ENCODE measurements at places on chromosomes 7 and 10.

DNA sequence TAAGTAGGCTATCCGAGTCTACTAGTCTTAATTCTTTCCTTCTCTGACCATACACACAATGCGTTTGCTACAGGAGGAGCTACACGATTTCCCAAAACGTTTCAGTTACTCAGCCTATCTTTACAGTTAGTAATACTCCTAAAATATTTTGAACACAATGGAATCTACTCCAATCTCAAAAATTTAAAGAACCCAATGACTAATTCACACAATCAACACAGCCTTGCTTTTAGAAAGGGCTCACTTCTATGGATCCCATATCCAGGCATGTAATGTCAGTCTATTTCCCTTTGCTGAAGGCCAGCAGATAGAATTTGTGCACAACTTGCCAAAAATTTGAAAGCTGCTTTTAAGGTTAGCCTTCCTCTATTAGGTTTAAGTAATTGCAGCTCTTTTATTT, 107.2 kb downstream of the VPS41 start:
- DNase-seq: no peak

DNA sequence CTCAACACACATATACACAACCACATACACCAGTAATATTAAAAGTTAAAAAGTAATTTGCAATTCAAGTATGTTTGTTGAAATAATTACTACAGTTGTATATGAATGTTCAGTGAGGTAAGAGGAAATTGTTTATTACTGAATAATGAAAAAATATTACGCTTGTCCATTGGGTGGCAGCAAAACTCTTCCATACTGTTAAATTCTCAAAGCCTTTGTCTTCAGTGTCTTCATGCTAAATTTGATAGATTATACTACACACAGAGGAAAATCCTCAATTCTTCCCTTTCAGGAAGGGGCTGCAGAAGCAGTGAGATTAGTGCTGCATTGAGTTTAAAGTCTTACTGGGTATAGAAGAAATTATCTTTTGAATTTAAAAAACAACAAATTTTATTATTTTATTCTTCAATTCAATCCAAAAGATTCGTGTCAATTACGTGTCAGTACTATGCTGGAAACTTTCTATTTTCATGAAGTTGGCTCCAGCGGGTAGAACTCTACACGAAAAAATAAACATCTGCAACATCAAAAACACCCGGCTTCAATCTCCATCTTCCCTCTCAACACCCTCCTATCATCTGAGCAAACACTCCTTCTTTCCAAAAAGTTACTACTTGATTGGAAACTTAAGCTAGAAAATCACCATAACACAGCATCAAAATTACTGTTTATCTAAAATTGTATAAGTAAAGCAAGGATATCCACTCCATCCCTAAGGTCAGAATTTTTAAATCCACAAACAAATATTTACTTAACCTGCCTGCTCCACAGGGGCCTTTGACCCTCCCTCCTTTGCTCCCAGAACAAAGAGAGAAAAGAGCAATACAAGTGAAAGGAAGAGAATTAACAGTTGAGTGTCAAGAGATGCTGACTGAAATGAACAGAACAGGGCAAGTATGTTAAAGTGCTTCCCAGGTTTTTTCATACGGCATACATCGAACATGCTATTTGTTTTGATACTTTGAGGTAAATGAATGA, 37.0 kb upstream of the TES start:
- DNase-seq: peak; percentile 18

- no peak for DNase-seq
These were observed 42.0 kb upstream of the BRAF start for GRCh38 chr7:140966561-140967233.

- no peak for DNase-seq
These were observed 141.5 kb upstream of the DKK1 start for GRCh38 chr10:52172581-52172980.

GRCh38 chr7:16061630-16062029, 359.7 kb downstream of the CRPPA start:
- DNase-seq: no peak

DNA sequence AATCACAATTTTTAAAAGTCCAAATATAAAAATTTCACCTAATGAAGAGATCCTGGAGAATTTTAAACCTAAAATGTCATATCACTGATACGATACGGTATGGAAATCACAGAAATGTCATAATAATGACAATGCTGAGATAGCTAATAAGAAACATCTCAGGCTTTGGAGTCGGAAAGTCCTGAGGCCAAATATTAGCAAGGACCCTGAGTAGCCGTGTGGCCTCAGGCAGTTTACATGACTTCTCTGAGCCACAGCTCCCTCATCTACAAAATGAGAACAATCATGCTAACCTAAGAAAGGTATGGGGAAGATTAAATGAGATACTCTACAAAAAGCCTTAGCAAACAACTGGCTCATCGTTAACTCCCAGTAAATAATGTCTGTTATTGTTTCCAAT, 100.9 kb upstream of the NEBL start:
- no peak for DNase-seq

- DNase-seq: no peak
These were observed 139.0 kb upstream of the GDF10 start for GRCh38 chr10:47160967-47161366.

GRCh38 chr7:142669074-142669654, 80.1 kb upstream of the PRSS1 start:
- DNase-seq: no peak

- DNase-seq: no peak
These were observed 16.1 kb upstream of the TAS2R40 start for GRCh38 chr7:143205560-143206293.

DNA sequence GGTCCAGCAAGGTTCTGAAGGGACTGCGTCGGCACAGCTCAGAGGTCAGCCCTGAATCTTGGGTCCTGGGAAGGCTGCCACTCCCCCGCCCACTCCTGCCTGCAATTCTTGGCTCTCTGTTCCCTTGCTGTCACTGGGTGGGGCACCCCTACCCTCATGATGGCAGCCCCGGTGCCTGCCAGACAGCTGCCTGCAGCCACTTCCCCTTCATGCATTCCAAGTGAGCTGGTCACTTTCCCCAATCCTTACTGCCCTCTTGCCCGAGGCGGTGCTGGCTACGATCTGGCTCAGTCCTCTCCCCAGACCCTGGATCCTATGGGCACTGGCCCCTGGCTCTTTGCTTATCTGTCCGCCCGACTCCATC, 14.2 kb downstream of the MYL10 start:
- no peak for DNase-seq

- DNase-seq: no peak
These were observed 637.2 kb downstream of the POM121L12 start for GRCh38 chr7:53672681-53673080.

DNA sequence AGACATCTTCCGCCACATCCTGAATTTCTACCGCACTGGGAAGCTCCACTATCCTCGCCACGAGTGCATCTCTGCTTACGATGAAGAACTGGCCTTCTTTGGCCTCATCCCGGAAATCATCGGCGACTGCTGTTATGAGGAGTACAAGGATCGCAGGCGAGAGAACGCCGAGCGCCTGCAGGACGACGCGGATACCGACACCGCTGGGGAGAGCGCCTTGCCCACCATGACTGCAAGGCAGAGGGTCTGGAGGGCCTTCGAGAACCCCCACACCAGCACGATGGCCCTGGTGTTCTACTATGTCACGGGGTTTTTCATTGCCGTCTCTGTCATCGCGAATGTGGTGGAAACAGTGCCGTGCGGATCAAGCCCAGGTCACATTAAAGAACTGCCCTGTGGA, 1.9 kb downstream of the KCND2 start:
- DNase-seq: no peak

DNA sequence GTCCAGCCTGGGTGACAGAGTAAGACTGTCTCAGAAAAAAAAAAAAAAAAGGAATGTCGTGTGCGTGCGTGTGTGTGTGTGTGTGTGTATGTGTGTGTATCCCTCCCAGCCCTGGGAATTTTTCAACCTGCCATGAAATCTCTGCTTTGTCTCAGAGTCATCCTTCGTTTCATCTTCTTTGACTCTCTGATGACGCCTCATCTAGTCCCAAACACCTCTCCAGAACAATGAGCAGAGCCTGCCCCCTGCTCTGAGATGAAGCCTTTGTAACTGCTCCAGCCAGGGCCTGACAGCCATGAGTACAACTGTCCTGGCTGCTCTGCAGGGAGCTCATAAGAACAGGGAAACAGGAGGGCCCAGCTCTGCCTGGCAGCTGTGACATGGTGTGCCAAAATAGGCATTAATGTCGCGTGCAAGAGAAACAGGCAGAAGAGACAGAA, 149.5 kb downstream of the FAM107B start:
- no peak for DNase-seq

GRCh38 chr7:398888-399287, 108.9 kb downstream of the FOXL3 start:
- DNase-seq: no peak

- DNase-seq: no peak
These were observed 28.1 kb downstream of the KNDC1 start for GRCh38 chr10:133187906-133188681.

Data from activated naive CD4-positive, alpha-beta T cell treated with anti-CD3 and anti-CD28 coated beads, Interleukin-2, amount 50 U/mL, for 72 hours (primary cell).